CD4-positive, alpha-beta T cell treated with Interleukin-15 for 4 hours (primary cell): ENCODE measurements at places on chromosomes 12 and 14.

DNA sequence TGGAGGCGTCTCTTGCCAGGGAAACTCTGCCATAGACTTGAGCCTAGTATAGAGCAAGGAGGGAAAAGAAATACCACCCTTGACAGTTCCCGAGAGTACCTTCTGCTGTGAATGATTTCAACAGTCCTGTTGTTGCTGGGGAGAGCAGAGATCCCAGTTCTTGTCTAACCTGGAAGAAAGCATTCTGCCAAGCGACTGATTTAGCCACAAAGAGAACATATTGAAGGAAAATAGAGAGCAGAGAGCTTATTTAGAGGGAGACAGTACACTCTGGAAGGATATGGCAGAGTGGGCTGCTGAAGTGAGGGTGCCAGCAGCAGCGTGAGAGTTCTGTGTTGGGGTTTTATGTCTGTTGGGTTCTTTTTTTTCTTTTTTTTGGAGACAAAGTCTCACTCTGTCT lies 966.9 kb upstream of the TMEM132C start:
- no peak for DNase-seq

- DNase-seq, result no peak
Measured at GRCh38 chr12:78746001-78746400, 118.6 kb upstream of the SYT1 start.

- no peak for DNase-seq
Measured at GRCh38 chr12:124194264-124194892, 100.5 kb upstream of the RFLNA start.

DNA sequence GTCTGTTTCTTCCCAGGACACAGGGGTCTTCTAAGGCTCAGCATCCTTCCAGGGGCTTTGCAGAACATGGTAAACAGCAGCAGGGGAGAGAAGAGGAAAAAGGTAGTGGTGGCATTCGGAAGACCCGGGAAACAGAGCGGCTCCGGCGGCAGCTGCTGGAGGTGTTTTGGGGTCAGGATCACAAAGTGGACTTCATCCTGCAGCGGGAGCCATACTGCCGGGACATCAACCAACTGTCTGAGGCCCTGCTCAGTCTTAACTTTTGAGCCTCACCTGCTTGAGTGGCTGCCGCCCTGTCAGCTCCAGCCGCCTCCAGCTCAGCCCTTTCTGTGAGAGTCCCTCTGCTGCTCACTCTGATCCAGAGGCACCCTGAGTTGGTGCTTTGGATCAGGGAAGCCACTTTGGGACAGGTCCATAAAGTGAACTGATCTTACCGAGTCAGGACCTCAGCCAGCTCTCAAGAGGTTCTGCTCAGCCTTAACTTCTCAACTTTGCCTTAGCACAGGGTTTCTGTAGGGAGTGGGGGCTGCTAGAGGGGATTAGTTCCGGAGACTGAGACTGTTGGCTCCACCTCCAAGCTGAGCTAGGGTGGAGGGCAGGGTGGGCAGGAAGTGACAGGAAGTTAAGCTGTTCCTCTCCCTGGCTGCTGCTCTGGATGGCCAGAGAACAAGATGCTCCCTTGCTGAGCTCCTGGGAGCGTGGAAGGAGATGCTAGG lies 5.4 kb downstream of the SDR39U1 start:
- no peak for DNase-seq

DNA sequence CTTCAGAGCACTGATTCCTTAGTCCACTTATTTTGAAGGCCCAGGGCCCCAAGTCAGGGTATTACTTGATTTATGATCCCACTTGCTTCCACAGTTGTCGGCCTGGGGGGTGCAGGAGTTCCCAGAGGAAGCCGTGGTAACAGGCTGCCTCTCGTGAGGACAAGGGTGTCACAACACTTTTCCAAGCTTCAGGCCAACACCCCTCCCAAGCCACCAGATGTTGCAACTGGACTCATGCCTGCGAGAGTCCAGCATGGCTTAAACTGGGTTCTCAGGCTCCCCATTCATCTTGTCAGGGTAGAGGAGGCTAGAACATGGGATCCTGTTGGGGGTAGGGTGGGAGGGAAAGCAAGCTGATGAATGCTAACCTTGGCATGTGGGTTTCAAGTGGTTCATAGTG lies 56.1 kb downstream of the BMP4 start:
- no peak for DNase-seq

DNA sequence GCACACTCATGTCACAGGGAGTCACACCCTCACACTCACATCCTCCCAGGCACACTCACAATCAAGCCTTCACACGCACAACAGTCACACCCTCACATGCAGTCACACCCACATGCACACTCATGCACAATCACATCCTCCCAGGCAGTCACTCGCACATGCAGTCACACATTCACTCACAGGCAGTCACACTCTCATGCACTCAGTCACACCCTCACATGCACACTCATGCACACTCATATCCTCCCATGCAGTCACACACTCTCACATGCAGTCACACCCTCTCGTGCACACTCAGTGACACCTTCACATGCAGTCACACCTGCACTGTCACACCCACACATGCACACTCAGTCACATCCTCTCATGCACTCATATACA lies 12.3 kb downstream of the TMEM179 start:
- DNase-seq, result no peak

DNA sequence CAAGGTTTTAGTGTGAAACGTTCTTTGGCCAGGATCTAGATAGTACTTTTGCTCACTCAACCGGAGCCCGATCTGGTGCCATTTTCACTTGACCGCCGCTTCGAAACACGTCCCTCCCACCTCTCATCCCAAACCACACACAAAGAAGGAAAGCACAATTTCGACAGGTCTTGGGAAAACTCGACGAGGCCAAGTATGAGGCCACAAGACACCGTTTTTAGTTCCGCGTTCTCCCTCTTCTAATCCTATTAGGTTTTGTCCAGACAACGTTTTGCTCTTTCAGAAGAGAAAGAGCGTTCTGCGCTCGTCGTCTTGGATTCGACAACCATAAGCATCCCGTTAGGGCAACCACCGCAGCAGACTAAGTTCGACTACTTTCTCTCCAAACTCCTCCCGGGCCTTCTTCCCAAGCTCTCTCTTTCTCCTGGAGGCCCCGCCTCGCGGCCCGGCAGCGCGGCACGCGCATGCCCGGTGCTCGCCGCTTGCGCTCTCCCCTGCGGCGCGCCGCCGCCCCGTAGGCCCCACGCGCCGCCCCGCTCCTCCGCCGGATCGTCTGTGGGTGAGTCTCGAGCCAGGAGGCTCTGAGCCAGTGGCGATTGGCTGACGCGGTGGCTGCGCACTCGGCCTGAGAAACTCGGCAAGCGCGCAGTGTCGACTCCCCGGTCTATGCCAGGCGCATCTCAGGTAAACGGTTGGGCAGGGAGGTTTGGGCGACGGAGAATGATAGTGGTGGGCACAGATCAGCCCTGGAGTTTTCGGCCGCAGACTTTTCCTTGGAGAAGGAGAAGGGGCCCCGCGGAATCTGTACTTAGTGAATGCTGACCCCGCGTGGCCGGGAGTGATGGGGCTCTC lies at the start of gene MIPOL1:
TSS of gene MIPOL1 (plus strand) at position 517 of the 852 bp plus-strand sequence. CDS start 49,952 bp downstream, outside the sequence.
- DNase-seq, result peak; percentile 6

DNA sequence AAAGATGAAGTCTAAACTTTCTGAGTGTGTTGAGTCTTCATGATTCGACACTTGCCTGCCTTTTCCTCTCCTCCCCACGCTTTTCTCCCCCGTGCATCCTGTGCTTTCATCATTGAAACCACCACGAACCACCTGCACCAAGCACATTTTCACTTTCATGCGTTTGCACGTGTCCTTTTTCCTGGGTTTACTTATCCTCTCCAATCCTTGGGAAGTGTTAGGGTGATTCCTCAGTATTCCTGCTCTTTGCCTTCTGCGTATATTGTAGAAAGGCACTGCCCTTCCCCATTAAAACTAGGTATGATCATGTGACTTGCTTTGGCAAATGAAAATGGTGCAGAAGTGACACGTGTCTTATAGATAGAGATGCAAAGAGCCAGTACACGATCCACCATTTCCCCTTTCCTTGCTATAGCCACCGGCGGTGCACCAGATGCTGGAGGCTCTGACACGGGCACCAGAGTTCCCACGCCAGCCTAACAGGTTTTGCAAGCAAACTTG lies 106.6 kb downstream of the BRMS1L start:
- no peak for DNase-seq

- DNase-seq, result no peak
Measured at GRCh38 chr12:38648813-38649212, 256.6 kb downstream of the CPNE8 start.

- peak; percentile 58 for DNase-seq
Measured at GRCh38 chr14:90398315-90398839, 1.5 kb downstream of the CALM1 start.

DNA sequence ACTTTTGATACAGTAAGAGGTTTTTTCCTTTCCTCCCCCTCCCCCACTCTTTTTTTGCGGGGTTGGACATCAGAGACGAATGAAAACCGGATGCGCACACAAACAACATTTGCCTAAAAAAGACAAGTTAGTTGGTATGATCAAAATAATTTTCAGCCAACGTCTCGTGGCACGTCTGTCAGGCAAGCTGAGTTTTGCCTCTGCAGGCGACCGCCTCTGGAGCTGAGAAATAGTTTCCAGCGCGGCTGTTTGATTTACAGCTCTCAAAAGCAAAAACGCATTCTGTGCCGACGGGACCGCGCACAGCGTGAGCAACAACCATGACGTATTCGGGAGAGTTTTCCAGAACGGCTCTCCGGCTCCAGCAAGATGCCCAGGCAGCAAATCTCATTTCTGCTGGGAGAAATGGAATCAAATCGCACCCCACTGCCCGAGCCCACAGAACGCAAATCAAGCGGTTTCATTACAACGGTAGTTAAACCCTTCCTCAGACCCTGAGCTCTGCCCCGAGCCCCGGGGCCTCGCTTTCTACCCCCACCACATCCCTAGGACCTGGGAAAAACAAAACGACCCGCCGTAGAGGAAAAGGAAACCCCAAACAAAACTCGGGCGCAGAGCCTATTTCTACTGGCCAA lies 14.2 kb upstream of the CALM1 start:
- peak; percentile 69 for DNase-seq

DNA sequence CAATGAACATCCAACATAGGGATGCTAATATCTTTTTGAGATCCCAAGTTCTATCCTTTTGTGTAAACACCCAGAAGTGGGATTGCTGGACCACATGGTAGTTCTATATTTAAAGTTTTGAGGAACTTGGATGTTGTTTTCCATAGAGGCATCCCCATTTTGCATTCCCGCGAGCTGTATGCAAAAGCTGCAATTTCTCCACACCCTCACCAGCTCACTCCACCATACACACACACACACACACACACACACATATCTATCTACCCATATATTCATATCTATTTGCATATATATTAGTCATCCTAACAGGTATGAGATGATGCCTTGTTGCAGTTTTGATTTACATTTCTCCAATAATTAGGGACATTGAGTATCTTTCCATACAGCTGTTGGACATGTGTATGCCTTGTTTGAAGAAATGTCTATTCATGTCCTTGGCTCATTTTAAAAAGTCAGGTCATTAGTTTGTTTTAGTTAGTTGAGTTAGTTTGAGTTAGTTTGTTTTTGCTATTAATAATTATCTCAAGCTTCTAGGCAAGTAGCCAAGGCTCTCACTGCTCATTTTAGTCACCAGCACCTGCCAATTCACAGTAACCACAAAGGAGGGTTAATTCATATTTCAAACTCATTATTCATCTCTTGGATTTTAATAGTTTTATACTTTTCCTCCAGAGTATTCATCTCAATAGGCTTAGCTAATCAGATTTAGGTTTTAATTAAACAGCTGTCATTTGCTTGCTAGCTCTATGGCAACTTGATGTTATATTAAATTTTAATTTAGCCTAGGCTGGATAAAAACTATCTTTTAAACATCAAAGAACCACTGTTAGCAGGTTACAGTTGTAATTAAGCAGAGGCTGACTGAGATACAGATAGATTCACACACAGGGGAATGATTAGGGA lies 1435.9 kb upstream of the TMEM132C start:
- no peak for DNase-seq

GRCh38 chr14:101891471-101891870 lies 72.9 kb upstream of the DYNC1H1 start:
- DNase-seq, result no peak

GRCh38 chr12:87127272-87127671 lies 871.1 kb upstream of the MGAT4C start:
- no peak for DNase-seq

- no peak for DNase-seq
Measured at GRCh38 chr12:79236920-79237319, 372.3 kb downstream of the SYT1 start.

- DNase-seq, result peak; percentile 6
Measured at GRCh38 chr12:94618995-94619695, 31.2 kb downstream of the TMCC3 start.

DNA sequence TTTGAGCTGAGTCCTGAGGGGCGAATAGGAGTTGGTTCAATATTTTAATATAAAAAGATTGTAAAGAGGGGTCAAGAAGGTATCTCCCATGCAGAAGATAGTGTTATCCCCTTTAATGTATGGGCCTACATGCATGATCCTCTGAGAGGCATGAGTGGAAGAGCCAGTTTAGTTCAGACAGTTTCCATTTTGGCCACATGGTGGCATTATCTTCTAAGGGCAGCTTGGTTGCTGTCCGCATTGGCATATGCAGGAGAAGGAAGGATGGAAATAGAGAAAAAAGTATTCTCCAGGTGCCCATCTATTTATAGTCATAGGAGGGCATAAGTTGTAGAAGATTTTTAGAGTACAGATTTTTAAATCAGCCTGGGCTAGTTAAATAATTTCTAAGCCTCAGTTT lies 5.4 kb downstream of the SAMD4A start:
- no peak for DNase-seq

GRCh38 chr14:51834240-51834639 lies 26.2 kb upstream of the GNG2 start:
- DNase-seq, result no peak

DNA sequence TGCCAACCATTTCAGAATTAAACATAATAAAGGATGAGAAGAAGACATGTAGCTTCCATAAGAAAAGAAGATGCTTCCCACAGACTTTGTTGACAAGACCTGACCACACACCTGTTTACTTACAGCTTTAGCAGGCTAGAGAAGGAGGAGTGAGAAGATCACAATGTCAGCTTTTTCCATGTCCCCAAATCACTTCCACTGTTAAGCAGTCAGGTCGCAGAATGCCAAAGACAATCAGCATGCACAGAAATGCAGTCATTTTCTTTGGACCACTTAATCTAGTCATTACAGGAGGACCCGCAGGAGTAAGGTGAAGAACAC lies 314.9 kb downstream of the SSPN start:
- DNase-seq, result no peak

GRCh38 chr12:65611396-65611795 lies 212.9 kb upstream of the HMGA2 start:
- DNase-seq, result no peak

DNA sequence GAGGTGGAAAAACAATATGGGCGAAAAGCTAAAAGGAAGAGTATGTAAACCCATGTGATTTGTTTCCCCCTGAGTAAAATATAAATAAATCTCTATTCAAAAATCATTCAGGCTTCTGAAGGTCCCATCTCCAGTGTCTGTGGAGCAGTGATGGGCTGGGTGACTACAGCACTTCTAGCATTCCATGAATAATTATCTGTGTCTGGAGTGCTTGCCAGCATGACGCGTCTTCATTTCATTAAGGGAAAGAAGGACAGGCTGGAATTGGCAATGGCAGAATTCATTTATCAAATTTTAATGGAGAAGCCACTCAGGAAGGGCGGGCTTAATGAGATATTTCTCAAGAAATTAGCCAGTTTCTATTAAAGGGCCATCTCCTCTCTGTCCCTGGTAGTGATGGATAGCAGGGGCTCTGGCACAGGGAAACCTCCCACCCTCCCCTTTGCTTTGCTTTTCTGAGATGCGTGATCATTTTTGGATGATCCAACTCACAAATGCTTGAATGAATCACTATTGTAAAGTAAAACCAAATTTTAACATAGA lies 916.3 kb upstream of the SEL1L start:
- no peak for DNase-seq
